ENCODE measurements at places on chromosomes 7 and 10.
A peak's percentile ranks its signal among the peaks of the same experiment; 100 is the strongest.

DNA sequence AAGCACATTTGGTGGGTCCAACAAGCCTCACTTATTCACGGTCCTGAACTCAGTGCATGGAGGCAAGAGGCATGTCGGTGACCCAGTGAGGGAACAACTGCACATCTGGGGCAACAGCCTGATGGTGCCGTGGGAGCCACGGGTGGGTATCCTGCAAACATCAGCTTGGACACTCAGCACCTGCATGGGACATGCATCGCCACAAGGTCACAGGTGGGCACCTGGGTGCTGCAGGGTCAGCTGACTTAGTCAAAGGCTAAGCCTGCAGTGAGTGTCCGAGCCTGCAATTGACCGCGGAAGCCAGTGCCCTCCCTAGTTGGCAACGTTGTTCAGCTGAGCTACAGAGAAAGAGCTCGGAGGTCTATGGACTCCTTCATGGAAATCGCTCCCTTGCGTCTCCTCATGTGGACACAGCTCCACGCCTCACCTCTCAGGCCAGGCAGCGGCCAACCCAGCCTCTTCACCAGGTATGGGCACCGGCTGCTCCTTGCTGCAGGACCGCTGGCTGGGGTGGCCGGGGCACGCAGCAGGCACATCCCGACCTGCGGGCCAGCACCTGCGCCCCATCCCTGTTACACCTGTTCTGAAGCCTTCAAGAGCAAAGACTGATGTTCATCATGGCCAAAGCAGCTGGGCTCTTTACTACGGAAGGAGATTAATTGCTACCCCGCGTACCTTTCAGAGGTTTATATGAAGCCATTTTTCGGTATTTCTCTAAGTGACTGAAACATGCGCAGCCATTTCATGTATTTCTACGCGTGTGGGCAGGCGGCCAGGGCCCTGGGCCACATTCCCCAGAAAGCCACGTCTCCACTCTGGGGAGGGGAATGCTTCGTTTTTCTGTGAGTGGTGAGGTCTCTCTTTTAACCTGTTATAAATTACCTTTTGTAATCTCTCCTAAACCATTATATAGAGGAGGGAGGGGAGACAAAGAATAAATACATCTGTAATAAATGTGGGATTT lies 380.7 kb downstream of the DNAJB6 start:
- no peak for DNase-seq

DNA sequence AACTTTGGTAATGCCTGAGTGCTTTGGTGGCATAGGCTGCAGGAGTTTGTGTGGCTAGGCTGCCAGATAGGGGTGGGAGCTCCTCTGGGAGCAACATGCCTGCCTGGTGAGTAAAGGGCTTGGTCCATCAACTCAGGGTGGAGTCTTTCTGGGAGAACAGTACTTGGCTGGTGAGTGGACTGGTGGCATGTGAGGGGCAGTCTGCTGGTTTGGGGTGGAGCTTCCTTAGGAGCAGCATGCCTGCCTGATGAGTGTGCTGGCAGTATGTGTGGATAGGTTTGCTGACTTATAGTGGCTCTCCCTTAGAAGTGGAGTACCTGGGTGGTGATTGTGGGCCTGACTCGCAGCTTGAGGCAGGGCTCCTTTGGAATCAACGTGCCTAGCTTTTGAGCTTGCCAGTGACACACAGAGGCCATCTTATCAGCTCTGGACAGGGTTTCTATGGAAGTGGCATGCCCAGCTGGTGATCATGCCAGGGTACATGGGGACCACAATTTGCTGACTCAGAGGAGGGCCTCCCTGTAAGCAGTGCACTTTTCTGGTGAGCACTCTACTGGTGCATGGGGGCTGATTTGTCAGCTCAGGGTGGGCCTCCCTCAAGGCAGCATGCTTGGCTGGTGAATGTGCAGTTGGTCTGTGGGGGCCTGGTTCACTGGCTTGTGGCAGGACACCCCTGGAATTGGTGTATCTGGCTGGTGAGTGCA lies 35.0 kb upstream of the SRI start:
- no peak for DNase-seq

DNA sequence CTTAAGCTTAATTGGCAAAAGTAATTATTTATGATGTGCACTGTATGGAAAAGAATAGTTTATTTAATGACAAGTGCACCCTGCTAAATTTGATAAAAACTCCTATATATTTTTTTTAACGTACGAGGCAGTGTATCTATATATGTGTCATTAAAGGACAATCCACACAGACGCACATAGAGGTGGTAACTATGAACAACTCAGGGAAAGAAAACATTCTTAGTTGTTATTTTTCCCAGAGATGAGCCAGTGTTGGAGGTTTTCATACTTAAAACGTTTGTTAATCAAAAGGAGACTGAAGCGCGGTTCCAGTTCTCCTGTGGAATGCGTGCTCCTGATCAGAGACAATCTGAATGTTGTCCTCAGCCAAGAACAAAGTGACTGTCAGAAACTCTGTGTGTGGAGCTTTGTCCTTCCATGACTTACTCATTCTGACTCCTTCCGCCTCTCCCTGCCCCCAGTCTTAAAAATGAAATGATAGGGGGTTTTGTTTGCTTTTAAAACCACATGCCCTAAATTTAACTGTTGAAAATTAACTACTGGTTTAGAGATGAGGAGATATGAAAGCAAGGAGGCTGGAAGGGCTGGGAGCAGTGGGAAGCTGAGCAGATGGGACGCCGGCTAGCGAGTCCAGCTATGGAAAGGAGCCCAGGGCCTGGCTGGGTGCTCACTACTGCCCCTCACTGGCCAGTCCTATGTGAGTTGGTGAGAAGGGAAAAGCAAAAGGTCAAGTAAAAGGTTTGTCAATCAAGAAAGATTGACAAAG lies 99.6 kb downstream of the SVIL start:
- no peak for DNase-seq

- DNase-seq = no peak
These were observed 1.3 kb upstream of the PLAU start for GRCh38 chr10:73909540-73910115.

GRCh38 chr7:77330169-77330882 lies 85.8 kb downstream of the GSAP start:
- no peak for DNase-seq

- DNase-seq = no peak
These were observed 38.5 kb downstream of the GRID1 start for GRCh38 chr10:86327954-86328725.

- DNase-seq = no peak
These were observed 63.7 kb downstream of the PRKG1 start for GRCh38 chr10:51137756-51138529.

GRCh38 chr7:120441850-120442249 lies 168.9 kb downstream of the KCND2 start:
- DNase-seq = no peak

- no peak for DNase-seq
These were observed 47.7 kb downstream of the LRGUK start for GRCh38 chr7:134174795-134175261.

DNA sequence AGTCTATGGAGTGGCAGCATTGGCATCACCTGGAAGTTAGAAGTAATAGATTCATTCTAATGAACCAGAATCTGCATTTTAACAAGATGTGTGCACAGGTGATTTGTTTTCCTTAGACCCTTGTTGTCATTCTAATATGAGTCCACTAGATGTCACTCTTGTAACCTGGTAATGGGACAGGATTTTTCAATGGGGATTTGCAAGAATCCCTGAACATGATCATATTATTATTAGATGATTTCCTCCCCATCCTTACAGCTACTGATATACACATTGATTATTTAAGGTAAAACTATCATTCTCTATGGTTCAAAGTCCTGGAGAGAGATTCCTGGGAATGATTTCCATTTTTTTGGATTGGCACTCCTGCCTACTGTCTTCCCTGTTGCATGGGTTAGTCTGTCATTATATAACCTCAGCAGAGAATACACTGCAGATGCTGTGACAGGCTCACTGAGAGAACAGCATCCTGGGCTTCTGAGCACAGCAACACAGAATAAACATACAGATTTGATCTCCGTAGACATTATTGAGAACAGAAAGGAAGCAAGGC lies 194.9 kb downstream of the SUGCT start:
- no peak for DNase-seq

DNA sequence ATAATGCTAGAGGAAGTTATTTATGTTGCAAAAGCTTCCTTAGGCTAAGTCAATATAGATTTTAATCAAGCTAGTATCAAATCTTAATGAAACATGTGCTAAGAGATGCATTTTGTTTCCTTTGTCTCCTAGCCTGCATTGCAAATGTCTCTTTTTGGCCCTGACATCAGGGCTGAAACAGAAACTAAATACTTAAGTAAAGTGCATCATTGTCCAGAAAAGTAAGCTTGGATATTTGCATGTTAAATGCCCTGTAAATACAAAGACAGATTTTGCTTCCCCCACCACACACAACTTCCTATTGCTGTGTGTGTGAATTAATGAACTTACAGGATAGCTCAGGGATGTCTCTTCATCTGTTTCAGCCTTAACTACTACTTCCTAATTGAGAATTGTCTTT lies 10.0 kb upstream of the STAMBPL1 start:
- DNase-seq = no peak

DNA sequence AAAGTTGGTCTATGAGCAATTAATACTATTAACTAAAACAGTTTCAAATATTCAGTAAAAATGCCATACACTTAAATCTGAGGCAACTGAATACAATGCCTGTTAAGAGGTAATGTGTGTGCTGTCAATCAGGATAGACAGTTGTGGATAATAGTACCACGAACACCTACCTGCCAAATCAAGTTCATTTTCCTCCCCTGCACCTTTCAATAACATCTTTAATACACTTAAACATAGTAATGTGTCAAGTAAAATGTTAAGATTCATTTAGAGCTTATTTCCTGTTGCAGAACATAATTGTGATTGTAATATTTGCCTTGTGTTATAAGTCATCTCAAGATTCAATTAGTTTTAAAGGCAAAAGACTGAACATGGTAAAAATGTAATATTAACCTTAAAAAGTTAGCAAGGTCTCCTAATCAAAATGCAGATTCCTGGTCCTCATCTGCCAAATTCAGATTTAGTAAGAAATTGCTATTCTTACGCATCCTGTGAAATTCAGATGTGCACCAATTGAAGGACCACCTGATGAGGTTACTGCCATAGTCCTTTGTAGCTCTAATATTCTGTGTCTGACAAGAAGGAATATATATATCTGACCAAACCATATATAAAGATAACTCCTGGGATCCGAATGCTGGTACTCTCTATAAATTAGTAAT lies 37.1 kb downstream of the COL1A2 start:
- DNase-seq = no peak

- DNase-seq = no peak
These were observed 118.5 kb downstream of the VTI1A start for GRCh38 chr10:112565434-112566053.

DNA sequence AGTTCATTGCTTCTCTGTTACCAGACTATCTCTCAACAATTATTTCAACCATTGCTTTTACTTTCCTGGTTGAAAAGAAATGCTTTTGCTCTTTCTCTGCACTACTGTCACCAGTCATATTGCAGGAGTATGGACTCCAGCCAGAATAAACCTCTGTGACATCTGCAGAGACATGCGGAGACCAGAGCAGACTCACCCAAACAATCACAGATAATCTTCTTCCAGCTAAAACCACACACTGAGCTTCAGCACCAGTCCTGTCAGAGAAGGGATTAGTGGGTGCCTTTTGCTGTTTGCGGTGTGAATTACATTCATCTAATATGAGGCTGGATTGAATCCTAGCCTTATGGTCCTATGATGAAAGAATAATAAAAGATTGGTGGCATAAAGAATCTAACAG lies 258.6 kb downstream of the CNTNAP2 start:
- DNase-seq = no peak

DNA sequence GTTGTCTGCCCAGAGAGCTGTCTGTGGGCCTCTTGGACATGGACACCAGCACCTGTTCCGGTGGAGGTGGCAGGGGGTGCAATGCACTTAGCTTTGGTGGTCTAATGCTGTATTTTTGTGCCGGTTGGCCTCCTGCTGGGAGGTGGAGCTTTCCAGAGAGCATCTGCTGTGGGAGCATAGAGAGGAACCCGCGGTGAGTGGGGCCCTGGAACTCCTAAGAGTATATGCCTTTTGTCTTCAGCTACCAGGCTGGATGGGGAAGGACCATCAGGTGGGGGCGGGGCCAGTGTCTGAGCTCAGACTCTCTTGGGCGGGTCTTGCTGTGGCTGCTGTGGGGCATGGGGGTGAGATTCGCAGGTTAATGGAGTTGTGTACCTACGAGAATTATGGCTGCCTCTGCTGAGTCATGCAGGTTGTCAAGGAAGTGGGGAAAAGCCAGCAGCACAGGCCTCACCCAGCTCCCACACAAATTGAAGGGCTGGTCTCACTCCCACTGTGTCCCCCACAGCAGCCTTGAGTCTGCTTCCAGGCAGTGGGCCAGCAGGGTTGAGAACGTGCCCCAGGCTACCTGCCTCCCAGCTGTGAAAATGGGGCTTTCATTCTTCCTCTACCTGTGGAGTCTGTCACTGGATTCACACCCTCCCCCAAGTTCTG lies 29.0 kb downstream of the JAKMIP3 start:
- no peak for DNase-seq

- peak; percentile 35 for DNase-seq
These were observed 411.5 kb upstream of the ZMIZ1 start for GRCh38 chr10:78657163-78657861.

GRCh38 chr7:2024567-2024918 lies 208.2 kb downstream of the MAD1L1 start:
- DNase-seq = no peak

DNA sequence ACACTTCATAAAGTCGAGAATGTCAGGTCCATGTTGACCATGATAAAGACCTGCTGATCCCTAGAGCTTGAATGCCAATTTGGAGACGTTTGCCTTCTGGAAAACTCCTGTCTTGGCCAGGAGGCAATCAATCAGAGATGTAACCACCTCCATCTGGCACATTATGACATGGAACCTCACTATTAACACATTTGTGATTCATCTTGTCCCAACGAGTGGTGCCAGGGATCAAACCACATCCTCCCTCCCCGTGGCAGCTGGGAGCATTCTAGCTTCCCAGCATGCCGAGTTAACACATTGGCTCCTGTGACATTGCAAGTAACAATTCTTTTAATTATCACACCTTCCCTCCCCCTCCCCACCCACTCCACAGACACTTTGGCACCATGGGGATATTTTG lies 84.0 kb upstream of the PPP1R17 start:
- DNase-seq = no peak

DNA sequence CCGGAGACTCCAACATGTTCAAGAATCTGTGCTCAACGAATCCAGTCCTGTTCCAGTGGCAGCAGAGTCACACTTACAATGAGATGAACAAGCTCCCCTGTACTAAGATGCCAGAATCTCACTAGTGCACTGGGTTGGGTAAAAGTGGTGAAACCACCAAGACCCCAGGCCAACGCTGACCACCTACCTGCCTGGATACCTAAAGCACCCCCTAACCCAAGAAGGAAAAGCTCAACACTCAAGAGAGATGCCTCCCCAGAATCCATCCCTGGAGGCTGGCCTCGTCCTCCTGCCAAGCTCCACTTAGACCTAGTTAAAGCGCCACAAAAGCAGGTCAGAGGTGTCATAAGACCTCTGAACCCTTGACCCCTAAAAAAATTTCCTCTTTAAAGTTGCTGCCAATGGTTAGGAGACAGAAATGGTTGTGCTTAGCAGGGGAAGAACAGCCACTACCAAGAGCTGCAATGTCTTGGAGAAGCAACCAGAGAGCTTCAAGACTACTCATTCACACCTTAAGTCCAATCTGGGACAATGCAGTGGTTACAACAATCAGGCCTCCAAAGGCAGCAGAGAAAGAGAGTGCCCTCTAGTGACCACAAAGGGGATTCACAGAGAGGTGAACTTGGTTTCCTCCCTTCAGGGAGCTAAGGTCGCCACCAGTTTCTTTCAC lies 94.6 kb upstream of the MACROH2A2 start:
- no peak for DNase-seq

Measured in central memory CD8-positive, alpha-beta T cell (primary cell).